ENCODE measurements at places on chromosomes 2 and 18. TPM values are rescaled to one million over a fixed set of nuclear protein-coding genes. Genes with fewer than 3 reads are reported as not detected.

RNU2-63P gene
- not detected for total RNA-seq

MC5R gene
- not detected for total RNA-seq

ALK gene
- not detected for total RNA-seq

LIMS3 gene
- 0.62 TPM for total RNA-seq

ASXL2 gene
- total RNA-seq: 16.8 TPM

IMPA2 gene
- 24.9 TPM for total RNA-seq

TCF23 gene
- not detected for total RNA-seq

CERKL gene
- total RNA-seq: 0.07 TPM

AQP12A gene
- not detected for total RNA-seq

MRPL33 gene
- 139 TPM for total RNA-seq

RAPGEF4 gene
- total RNA-seq: 1.0 TPM

CCDC68 gene
- total RNA-seq: 2.7 TPM

ZNF892 gene
- total RNA-seq: 6.7 TPM

ATAD2B gene
- total RNA-seq: 9.1 TPM

UGT1A5 gene
- total RNA-seq: not detected

EIPR1 gene
- 67.2 TPM for total RNA-seq
